ENCODE measurements at places on chromosomes 1 and 21. TPM values are rescaled to one million over a fixed set of nuclear protein-coding genes. Genes with fewer than 3 reads are reported as not detected.

Gene NOS1AP
- total RNA-seq = 3.6 TPM

Gene PLCH2
- 3.8 TPM for total RNA-seq

Gene FALEC
- total RNA-seq = not detected

Gene FCRL4
- not detected for total RNA-seq

Gene RCSD1
- total RNA-seq = 20.7 TPM

Gene ELF3
- 74.1 TPM for total RNA-seq

Gene KIAA0040
- total RNA-seq = 46.9 TPM

Gene MSH4
- total RNA-seq = 0.65 TPM

Gene COL9A2
- total RNA-seq = 7.6 TPM

Gene AADACL3
- total RNA-seq = not detected

Gene CFAP74
- 6.6 TPM for total RNA-seq

Gene KRTAP21-2
- total RNA-seq = not detected

- no peaks in the 10 kb centered on the region for H3K4me1 ChIP-seq
- H3K27ac ChIP-seq = no peak overlapping the region
- peaks cover 4% of the 10 kb centered on the region for H3K36me3 ChIP-seq
- no peak overlapping the region for H3K4me3 ChIP-seq
Observed at GRCh38 chr1:230798491-230798890, 51.3 kb downstream of the CAPN9 start.

GRCh38 chr1:69567652-69568420, at the start of gene LRRC7:
LRRC7 (plus strand) TSS chr1:69567922; CDS start chr1:69568640, 718 bp downstream.
- H3K4me1 ChIP-seq = peaks cover 24% of the 10 kb centered on the region
- no peak for DNase-seq
- H3K27me3 ChIP-seq = peaks cover 45% of the 10 kb centered on the region
- H3K4me3 ChIP-seq = peak within 1 kb of the TSS; percentile 48

DNA sequence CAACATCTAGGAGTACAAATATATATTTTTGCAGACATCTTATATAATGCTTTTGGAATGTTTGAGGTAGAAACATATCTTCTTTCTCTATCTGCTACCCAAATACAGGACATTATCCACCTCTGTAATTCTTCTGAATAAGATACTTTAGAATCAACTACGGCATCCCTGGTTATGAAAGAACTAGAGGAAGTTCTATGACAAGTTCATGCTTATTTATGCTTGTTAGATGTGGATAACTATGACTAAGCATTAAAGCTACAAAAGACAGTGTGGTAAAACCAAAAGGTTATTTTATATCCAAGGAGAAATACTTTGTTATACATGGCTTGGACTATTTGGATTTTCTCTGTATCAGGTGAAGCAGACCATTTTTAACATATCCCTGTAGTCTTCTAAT, 894.0 kb downstream of the KCNT2 start:
- no peaks in the 10 kb centered on the region for H3K27me3 ChIP-seq
- H3K4me1 ChIP-seq = no peaks in the 10 kb centered on the region
- DNase-seq = no peak
- no peak overlapping the region for H3K4me3 ChIP-seq
- H3K36me3 ChIP-seq = no peaks in the 10 kb centered on the region

GRCh38 chr1:61776091-61776490, 33.8 kb downstream of the PATJ start:
- no peaks in the 10 kb centered on the region for H3K27me3 ChIP-seq
- no peak for DNase-seq
- no peak overlapping the region for H3K27ac ChIP-seq
- no peaks in the 10 kb centered on the region for H3K4me1 ChIP-seq
- H3K36me3 ChIP-seq = peaks cover 7% of the 10 kb centered on the region

- H3K4me1 ChIP-seq = no peaks in the 10 kb centered on the region
- H3K36me3 ChIP-seq = no peaks in the 10 kb centered on the region
- H3K27ac ChIP-seq = no peak overlapping the region
- peak; percentile 55 for DNase-seq
- peaks cover 5% of the 10 kb centered on the region for H3K27me3 ChIP-seq
Observed at GRCh38 chr1:36924282-36924811, 110.0 kb downstream of the GRIK3 start.

- no peak for DNase-seq
- H3K4me1 ChIP-seq = no peaks in the 10 kb centered on the region
- no peak overlapping the region for H3K4me3 ChIP-seq
Observed at GRCh38 chr1:53475664-53476063, 16.5 kb downstream of the DMRTB1 start.

DNA sequence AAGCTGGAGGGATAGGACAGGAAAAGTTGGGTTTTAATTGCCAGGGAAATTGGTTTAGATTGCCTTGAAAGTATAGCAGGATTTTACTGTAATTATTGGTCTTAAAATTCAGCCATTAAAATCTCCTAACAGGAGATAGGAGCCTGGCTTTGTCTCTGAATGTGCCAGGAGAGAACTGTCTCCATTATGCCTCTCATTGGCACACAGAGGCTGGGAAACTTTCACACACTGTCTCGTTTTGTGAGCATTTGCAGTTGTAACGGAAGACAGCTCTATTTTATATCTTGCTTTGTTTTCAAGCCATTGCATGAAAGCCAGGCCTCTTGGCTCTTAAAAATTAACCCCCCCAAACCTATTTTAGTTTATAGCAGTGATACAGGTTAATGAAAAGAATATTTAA, 12.5 kb downstream of the DNAJC6 start:
- H3K36me3 ChIP-seq = no peaks in the 10 kb centered on the region
- H3K27me3 ChIP-seq = no peaks in the 10 kb centered on the region
- no peaks in the 10 kb centered on the region for H3K4me1 ChIP-seq
- no peak overlapping the region for H3K4me3 ChIP-seq
- no peak for DNase-seq

DNA sequence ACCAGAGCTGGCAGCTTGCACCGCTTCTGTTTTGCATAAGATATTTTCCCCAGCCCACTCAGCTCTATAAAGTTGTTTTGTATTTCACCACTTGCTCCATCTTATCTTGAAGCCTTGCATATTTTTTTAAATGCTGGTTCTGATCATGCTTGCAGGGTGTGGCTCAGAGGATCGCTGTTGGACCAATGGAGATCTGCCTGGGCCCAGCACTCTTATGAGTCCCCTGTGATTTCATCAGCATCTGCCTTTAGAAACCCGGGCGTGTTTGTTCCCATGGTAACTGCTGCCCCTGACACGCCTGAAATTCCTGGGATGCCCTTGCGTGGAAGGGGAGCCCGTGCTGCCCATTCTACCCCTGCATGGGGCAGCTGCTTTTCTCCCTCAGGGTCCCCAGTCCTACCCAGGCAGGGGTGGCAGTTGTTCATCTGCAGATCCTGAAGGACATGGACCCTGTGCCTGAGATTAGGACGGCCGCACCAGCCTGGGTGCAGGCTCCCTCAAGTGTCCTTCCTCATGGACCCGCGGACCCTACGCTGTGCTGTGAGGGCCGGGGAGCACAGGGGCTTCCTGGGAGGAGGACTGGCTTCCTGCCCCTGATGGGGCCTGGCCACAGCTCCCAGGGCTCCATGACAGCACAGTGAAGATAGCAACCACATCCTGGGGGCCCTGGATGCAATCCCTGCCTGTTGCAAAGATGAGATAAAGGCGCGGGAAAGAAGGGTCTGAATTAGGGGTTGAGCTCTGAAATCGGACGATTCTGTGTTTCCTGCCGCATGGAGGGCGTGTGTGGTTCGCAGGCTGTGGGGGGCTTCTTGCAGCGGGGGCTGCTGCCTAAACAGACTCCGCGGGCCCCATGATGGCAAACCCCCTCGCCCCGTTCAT, 226.5 kb downstream of the SDCCAG8 start:
- no peaks in the 10 kb centered on the region for H3K36me3 ChIP-seq
- H3K27ac ChIP-seq = no peak overlapping the region
- no peak for DNase-seq
- H3K27me3 ChIP-seq = no peaks in the 10 kb centered on the region
- peaks cover 16% of the 10 kb centered on the region for H3K4me1 ChIP-seq
- peak overlapping the region; percentile 44 for H3K4me3 ChIP-seq

DNA sequence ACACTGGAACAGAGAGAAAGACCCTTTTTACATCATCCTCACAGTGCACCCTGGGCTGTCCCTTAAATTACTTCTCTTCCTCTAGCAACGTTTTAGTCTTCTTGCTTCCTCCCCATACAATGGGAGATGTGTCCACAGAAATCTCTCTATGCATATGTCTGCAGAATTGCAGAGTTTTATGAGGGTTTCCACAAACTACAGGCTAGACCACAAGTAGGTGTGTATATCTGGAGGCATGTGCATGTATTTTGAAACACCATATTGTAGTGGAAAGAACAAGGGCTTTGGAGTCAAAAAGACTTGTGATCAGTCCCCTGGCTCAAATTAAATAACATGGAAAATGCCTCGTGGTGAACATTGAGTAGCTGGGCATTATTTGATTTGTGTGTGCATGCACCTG, 121.3 kb upstream of the IPO9 start:
- peaks cover 49% of the 10 kb centered on the region for H3K4me1 ChIP-seq
- H3K36me3 ChIP-seq = no peaks in the 10 kb centered on the region
- no peak for DNase-seq
- H3K4me3 ChIP-seq = no peak overlapping the region

- no peaks in the 10 kb centered on the region for H3K36me3 ChIP-seq
- H3K27ac ChIP-seq = no peak overlapping the region
- no peak for DNase-seq
- H3K27me3 ChIP-seq = peaks cover 40% of the 10 kb centered on the region
Observed at GRCh38 chr1:54499360-54500106, 48.5 kb upstream of the ACOT11 start.

- no peaks in the 10 kb centered on the region for H3K27me3 ChIP-seq
- H3K4me3 ChIP-seq = no peak overlapping the region
- H3K27ac ChIP-seq = peak overlapping the region; percentile 50
- no peaks in the 10 kb centered on the region for H3K36me3 ChIP-seq
Observed at GRCh38 chr1:201554789-201555592, 16.1 kb downstream of the NAV1 start.

GRCh38 chr1:96409689-96410088, 311.9 kb upstream of the PTBP2 start:
- DNase-seq = no peak
- H3K4me1 ChIP-seq = no peaks in the 10 kb centered on the region
- H3K27me3 ChIP-seq = no peaks in the 10 kb centered on the region
- H3K27ac ChIP-seq = no peak overlapping the region
- H3K36me3 ChIP-seq = no peaks in the 10 kb centered on the region

DNA sequence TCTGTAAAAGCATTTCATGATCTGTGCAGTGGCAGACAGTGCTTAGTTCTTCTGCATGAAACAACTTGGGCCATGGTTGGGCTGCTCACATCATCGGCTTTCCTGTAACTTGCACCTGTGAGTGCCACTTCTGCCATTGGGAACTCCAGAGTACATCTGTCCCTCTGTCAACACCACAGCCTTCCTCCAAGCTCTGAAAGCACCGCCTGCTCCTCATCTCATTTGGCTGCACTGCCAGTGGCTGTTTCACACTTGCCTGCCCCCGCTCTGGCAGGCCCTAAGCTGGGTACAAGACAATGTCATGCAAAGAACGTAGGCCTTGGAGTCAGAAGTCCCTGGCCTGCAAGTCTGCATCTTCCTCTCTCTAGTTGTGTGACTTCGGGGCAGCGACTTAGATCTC, 46.4 kb downstream of the DDX20 start:
- DNase-seq = no peak
- H3K36me3 ChIP-seq = no peaks in the 10 kb centered on the region
- H3K4me1 ChIP-seq = no peaks in the 10 kb centered on the region
- no peak overlapping the region for H3K4me3 ChIP-seq
- no peak overlapping the region for H3K27ac ChIP-seq

GRCh38 chr1:102120910-102121309, 124.2 kb upstream of the OLFM3 start:
- no peaks in the 10 kb centered on the region for H3K4me1 ChIP-seq
- DNase-seq = no peak
- no peak overlapping the region for H3K4me3 ChIP-seq
- H3K36me3 ChIP-seq = no peaks in the 10 kb centered on the region
- H3K27ac ChIP-seq = no peak overlapping the region

- H3K36me3 ChIP-seq = peaks cover 38% of the 10 kb centered on the region
- no peak for DNase-seq
- H3K4me1 ChIP-seq = peaks cover 17% of the 10 kb centered on the region
Observed at GRCh38 chr1:46342084-46342656, 1.6 kb downstream of the NSUN4 start.

DNA sequence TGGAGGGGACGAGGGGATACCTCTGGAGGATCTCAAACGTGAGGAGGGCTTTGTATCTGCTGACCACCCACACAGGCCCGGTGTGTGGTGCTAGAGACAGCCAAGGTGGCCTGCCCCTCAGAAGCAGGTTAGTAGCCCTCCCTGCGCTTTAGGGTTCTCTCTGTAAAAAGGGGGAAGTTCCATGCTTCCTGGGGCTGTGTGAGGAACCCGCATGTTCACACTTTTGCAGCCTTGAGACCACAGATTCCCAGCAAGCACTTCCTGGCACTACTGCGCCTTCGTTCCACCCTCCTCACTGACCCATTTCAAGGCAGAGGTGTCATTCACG, 7.9 kb upstream of the GUCA2B start:
- H3K36me3 ChIP-seq = no peaks in the 10 kb centered on the region
- no peak overlapping the region for H3K4me3 ChIP-seq
- no peaks in the 10 kb centered on the region for H3K4me1 ChIP-seq
- no peak for DNase-seq
- H3K27ac ChIP-seq = no peak overlapping the region

DNA sequence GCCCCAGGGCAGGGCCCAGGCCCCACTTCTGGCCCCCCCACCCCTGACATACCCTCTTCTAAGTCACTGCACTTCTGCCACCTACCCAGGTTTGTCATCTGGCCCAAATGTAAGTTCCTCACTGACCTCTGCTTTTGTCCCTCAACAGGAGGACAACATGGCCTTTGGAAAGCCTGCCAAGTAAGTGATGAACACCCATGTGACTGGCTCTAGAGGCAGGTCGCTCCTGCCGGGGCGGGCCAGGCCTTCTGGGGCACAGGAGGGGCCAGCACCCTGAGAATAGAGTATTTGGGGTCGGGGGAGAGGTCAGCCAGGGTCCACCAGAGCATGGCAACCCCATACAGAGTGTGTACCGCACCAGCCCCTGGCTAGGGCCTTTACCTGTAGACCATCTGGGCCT, 9.9 kb upstream of the SYTL1 start:
- H3K36me3 ChIP-seq = peaks cover 90% of the 10 kb centered on the region
- no peak overlapping the region for H3K4me3 ChIP-seq

DNA sequence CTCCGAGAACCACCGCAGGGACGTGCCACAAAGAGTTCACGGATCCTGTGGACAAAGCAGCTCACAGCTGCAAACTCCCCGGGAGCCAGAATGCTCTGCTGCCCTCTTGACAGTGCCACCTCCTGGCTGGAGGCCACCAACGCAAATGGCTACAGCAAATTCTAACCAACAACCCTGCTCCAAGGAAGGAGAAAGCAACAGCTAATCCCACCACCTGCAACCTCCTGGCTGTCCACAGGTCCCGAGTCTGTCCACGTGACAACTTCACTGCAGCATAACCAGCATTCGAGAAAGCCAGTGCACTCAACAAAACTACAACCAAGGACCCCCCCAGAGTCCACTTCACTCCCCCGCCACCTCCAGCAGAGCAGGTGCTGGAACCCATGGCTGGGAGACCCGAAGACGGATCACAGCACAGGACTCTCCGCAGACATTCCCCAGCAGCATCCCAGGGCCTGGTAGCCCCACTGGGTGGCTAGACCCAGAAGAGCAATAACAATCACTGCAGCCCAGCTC, 17.3 kb downstream of the POFUT2 start:
- no peak overlapping the region for H3K4me3 ChIP-seq
- no peak overlapping the region for H3K27ac ChIP-seq
- DNase-seq = no peak

- DNase-seq = no peak
- H3K4me1 ChIP-seq = no peaks in the 10 kb centered on the region
- no peaks in the 10 kb centered on the region for H3K27me3 ChIP-seq
- H3K4me3 ChIP-seq = no peak overlapping the region
- no peaks in the 10 kb centered on the region for H3K36me3 ChIP-seq
- no peak overlapping the region for H3K27ac ChIP-seq
Observed at GRCh38 chr1:178581351-178582303, 68.7 kb downstream of the TEX35 start.
